AG08396 (cell line): ENCODE measurements at places on chromosomes 4 and X.
A peak's percentile ranks its signal among the peaks of the same experiment; 100 is the strongest.

DNA sequence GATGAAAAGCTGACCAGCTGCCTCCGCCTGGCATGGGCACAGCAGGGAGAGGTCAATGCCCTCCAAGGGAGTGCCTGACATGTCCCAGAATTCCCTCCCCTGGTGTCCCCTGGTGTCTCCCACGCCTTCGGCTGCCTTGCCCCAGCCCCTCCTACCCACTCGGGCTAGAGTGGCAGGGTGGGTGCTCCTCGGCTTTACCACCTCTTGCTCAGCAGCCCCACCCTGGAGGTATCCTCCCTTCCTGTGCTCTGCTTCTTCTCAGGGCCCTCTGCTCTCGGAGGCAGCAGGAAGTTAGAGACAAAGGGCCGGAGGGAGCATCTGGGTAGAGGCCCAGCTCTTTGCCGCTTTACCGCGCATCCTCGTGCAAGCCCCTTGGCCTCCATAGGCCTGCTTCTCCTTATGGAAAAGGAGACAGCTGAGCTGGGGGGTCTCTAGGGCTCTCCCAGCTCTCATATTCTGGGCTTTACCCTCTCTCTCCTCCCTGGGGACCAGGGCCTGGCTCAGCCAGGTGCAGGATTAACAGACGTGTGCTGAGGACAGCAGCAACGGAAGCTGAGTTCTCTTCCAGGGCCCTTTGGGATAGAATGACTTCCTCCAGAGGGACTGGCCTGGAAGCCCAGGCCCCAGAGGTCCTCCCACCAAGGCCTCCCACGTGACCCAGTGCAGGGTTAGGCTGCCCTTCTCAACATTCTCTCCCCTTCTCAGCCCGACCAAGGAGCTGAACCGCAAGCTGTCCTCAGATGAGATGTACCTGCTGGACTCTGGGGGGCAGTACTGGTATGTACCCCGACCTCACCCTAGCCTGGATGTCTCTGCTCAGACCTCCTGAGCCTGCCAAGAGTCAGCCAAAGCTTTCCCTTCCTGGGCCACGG is 17.2 kb downstream of the XPNPEP2 start:
- no peak for DNase-seq

GRCh38 chrX:154121961-154122360 is 22.1 kb upstream of the OPN1LW start:
- DNase-seq, result no peak

GRCh38 chr4:48483777-48484493 is 792 bp downstream of the SLC10A4 start:
- no peak for DNase-seq

DNA sequence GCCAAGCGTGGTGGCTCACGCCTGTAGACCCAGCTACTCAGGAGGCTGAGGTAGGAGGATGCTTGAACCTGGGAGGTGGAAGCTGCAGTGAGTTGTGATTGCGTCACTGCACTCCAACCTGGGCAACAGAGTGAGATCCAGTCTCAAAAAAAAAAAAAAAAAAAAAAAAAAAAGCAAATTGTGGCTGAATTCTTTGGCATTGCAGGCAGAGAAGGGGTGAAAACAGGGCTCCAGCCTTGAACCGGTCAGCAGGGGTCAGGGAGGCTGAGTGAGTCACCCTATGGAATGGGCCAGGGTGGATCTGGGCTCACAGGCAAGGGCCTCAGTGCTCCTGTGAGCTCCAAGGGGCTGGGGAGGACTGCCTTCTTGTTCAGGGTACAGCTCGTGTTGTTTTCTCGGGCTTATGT is 13.2 kb upstream of the FAM3A start:
- no peak for DNase-seq

GRCh38 chr4:98510757-98511517 is 147.5 kb downstream of the TSPAN5 start:
- DNase-seq, result peak; percentile 36

DNA sequence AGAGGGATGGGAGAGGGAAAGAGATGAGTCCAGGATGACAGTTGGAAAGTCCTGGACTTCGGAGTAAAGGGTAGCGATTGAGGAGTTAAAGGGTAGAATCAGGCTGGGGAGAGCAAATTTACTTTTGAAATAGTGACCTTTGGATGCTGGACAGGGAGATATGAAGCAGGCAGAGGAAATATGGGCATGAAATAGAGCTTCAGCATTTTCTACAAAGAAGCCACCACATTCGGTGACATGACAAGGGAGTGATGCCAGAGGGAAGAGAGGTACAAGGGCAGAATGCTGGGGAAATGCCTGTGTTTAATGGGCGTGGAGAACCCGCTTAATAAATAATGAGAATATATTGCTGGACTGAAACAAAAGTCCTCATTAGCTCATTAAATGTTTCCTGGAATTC is 92.7 kb downstream of the TBL1X start:
- no peak for DNase-seq

DNA sequence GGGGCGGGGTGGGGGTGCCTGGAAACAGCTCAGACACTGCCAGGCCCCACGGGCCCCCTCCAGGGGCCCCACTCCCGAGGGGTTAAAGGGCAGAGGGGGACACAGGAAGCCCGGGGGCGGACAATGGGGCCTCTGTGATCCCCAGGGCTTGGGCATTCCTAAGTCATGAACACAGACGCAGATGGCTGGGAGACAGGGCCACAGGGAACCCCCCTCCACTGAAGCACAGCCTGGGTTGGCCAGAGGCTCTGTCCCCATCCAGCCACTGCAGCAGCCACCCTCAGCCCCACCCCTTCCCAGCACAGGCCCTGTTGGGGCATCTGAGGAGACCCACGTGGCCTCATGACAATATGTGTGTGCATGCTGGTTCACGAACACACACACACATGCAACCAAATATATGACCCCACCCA is 3.9 kb downstream of the L1CAM start:
- peak; percentile 49 for DNase-seq

DNA sequence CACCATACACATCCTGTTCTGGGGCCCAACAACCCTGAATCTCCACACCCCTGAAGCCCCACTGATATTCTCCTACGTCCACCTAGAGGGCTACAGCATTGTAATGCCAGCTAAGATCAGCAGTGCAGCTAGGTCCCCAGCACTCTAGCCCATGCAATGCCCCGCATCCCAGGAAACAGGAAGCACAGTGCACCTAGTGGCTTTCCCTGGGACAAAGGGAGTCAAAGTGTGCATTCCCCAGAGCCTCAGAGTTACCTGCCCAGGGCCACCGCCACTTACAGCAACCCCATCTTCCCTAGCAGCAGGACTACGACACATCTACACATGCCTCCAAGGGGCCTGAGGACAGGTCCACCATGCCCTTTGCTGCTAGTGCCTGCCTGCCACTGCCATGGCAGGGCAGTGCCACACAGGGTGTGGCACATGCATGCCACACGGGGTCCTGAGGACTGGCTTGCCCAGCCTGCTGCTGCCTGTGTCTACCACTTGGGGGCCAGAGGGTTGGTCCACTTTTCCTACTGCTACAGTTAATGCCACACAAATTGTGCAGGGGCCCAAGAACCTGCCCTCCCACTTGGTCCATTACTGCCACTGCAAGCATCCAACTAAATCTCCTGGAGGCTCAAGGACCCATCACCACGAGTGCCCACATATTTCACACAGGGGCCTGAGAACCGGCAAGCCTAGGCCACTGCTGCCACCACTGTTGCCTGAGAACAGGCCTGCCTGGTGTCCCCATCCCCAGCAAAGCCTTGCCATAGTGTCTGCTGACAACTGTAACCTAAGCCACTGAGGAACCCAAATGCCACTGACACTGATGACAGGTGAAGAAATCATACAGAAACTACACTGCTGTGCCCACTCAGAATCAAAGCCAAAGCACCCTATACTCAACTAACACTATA is 23.7 kb downstream of the TLR6 start:
- no peak for DNase-seq

DNA sequence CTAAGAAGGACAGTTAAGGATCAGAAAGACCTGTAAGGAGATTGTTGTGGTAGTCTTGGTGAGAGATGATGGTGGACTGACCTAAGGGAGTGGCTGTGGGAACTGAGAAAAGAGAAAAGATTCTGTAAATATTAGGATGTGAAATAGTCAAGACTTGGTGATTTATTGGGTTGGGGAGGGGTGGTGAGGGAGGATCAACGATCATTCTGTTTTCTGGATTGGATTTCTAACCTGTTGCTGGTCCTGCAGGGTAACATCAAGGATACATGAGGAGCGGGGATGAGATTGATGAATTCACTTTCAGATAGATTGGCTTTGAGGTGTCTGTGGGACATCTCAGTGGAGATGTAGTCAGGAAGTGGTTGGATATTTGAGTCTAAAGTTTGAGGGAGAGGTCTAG is 1.4 kb downstream of the PIN4 start:
- DNase-seq, result no peak

DNA sequence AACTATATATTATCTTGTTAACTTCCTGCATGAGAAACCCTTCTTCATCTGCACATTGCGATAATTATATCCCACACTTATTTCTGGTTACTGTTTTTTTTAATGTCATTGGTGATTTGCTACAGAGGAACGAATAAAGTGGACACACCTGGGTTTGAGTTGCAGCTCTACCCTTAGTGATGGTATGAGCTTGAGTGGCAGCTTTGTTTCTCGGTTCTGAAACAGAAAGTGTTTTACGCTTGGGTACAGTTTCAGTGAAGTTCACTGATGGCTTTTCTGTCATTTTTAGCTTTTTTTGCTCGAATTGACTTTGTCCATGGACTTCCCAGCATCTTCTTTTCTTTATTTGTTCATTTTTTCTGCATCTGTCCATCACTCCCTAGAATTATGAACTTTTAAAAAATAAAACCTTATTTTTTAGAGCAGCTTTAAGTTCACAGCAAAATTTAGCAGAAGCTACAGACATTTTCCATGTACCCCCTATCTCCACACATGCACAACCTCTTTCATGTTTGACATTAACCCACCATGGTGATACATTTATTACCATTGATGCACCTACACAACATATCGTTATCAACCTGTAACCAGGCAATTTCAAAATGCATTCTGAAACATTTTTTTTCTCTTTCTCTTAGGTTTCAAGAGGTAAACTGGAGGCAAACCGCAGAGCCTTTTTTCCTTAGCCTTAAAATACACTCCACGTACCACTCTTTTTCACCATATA is 1041.6 kb upstream of the PRKX start:
- DNase-seq, result no peak

DNA sequence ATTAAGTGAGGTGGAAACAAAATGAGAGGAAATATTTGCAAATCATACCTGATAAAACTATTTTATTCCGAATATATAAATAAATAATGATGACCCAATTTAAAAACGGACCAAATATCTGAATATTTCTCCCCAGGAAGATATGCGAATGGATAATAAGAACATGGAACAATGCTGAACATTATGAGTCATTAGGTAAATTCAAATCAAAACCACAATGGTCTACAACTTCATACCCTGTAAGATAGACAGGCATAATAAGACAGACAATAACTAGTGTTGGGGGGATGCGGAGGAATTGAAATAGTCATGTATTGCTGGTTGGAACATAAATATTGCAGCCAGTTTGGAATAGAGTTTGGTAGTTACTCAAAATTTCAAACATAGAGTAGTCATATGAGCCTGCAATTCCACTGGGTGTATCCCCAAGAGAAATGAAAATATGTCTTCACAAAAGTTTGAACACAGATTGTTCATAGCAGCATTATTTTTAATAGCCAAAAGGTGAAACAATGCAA is 47.6 kb upstream of the DRP2 start:
- no peak for DNase-seq

DNA sequence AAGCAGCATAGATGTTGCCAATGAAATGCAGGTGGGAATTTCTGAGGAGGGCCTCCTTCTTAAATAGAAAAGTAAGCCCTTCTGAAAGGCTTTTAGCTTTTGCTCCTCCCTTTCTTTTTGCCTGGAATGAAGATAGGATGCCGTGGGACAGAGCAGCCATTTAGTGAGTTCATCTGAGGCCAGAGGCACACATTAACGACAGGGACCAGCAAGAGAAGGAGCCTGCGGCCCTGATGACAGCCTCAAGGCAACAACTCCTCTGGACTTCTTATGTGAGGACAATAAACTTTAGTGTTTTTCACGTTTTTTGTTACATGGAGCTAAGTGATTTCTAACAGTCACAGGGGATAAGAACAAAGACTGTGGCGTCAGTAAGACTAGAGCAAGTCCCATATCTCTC is 1.1 kb upstream of the BDH2 start:
- DNase-seq, result no peak

GRCh38 chr4:88097301-88097700 is 61.1 kb downstream of the ABCG2 start:
- peak; percentile 8 for DNase-seq

DNA sequence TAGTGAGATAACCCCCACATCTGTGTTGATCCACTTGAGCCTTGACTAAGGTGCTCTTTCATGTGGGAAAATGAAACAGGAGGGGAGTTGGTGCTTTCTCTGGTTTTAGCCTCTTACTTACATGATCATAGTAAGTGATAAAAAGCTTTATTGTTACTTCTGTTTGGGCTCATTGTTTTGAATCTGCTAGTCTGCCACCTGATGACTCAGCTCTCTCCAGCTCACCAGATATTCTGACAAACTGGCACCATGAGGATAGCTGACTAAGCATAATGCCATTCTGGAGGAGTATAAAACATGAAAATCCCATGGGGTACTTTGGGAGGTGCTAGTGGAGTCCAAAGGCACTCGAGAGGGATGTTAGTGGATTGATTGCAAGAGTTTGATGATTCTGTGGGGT is 824.0 kb downstream of the RAPGEF2 start:
- no peak for DNase-seq

- no peak for DNase-seq
Observed at GRCh38 chrX:17104433-17104832, 158.0 kb downstream of the REPS2 start.

DNA sequence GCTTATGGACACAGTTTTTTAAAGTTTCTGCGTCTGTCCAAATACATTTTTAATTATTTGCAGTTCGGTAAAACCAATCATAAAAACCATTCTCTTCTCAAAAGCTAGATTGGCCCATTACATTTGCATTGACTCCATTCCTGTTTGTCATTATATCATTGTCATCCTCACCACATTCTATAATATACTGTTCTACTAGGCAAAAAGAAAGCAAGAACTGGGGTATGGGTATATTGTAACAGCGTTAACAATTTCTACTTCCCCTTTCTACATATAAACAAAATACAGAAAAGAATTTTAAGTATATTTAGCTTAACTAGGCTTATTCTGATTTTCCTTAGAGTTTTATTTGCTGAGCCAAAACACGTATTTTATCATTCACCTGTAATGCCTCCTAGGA is 91.8 kb downstream of the RAP1GDS1 start:
- DNase-seq, result no peak

DNA sequence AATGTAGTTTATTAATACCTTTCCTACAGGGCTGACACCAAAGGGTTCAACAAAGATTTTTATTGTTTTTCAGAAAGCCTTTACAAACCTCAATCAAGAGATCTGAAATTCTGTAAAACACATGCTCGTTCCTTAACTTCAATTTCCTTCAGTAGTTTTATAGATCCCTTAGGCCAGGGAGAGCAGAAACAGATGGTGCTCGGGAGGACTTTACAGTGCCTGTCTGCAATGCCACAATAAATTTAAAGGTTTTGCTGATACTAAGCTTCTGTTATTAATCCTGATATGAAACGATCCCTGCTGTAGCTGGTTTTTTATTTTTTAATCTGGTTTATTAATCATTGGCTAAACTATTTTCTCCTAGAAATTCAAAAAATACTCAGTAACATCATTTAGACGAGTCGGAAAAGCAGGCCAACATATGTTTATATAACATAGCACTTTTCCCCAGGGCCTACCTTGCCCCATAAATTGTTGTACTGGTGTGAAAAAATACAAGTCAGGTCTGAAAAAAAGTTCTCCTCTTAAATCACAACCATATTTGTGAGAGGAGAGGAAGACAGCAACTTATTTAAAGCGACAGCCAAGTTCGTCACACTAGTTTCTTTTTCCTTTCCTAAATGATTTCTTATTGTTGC is 39.8 kb downstream of the SHISA3 start:
- no peak for DNase-seq

GRCh38 chrX:122943918-122944317 is 240.2 kb upstream of the GRIA3 start:
- DNase-seq, result no peak

- DNase-seq, result peak; percentile 15
Observed at GRCh38 chr4:94410678-94411206, 41.0 kb upstream of the PDLIM5 start.
